ENCODE measurements at places on chromosomes 11 and 22.

DNA sequence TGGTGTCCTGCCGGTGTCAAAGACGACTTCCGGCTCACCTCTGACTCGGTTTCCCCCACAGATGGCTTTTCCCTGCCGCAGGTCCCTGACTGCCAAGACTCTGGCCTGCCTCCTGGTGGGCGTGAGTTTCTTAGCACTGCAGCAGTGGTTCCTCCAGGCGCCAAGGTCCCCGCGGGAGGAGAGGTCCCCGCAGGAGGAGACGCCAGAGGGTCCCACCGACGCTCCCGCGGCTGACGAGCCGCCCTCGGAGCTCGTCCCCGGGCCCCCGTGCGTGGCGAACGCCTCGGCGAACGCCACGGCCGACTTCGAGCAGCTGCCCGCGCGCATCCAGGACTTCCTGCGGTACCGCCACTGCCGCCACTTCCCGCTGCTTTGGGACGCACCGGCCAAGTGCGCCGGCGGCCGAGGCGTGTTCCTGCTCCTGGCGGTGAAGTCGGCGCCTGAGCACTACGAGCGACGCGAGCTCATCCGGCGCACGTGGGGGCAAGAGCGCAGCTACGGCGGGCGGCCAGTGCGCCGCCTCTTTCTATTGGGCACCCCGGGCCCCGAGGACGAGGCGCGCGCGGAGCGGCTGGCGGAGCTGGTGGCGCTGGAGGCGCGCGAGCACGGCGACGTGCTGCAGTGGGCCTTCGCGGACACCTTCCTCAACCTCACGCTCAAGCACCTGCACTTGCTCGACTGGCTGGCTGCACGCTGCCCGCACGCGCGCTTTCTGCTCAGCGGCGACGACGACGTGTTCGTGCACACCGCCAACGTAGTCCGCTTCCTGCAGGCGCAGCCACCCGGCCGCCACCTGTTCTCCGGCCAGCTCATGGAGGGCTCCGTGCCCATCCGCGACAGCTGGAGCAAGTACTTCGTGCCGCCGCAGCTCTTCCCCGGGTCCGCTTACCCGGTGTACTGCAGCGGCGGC, 5.5 kb downstream of the B3GNT6 start:
- DNase-seq = no peak

DNA sequence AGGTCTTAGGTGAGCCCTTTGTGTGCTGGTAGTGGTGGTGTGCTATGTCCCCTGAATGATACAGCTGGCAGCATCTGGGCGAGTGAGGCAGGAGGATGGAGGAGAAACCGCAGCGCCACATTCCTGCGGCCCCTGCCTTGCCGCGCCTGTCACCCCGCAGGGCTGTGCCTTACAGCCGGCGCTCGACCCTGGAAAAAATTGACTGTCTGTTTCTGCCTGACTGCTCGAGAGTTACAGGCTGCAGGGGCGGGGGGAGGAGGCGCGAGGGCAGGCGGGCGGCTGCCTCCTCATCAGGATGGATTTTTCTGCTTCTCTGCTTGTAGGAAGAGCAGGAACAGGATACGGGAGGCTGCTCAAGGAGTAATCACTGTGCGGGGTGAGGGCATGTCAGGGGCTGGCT, 443.4 kb downstream of the MIAT start:
- DNase-seq = peak; percentile 56

DNA sequence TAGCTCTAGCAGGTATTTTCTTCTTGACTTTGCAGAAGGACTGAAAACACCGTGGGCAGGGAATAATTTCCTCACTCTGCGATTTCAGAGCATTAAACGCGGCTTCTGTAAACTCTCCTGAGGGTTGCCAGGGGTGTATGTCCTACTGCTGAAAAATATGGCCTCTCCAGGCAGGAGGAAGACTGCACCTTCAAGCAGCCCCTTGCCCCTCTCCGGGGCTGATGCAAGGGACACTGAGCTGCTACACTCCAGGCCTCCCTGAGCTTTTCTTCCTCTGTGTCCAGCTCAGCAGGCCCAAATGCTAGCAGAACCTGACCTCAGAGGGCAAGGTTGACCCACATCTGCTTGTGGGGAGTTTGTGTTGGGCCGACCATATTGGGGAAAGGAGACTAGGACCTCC, 2.2 kb downstream of the CD6 start:
- DNase-seq = no peak

DNA sequence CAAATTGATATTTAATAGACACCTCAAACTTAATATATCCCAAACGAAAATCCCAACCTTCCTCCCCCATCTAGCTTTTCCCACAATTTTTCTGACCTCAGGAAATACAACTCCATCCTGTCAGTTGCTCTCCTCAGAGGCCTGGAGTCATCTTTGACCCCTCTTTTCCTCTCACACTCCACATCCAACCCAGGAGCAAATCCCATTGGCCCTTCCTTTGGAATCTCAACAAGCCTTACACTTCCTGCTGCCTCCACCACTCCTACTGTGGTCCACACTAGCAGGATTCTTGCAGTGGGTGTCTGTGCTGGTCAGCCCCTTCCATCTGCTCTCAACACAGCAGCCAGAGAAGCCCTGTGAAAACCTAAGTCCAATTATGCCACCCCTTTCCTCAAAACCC, 39.3 kb upstream of the RFPL3 start:
- no peak for DNase-seq

DNA sequence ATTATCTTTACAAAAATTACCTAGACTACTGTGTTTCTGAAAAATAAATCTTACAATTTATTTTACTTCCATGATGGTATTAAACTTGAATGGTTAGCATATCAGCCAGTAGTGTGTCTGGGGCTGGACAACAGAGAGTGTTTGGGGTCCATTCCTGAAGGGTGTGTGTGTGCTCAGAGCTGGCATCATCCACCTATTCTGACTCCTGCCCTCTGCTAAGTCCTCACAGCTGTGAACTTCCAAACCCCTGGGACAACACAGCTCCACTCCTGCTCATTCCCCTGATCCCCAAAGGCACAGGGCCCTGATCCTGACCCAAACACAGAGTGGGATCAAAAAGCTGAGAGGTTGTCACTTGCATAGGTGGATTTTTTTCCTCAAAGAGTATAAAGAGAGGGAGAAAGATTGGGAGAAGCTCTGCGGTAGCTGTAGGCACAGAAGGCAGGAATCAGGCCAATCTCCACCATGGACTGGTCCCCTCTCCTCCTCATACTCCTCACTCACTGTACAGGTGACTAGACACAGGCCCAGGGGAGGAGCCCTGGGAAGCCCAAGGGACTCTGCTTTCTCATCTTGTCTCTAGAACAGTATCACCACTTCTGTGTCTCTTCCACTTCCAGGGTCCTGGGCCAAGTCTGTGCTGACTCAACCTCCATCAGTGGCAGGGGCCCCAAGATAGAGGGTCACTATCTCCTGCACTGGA, 55.7 kb upstream of the TOP3B start:
- DNase-seq = no peak

DNA sequence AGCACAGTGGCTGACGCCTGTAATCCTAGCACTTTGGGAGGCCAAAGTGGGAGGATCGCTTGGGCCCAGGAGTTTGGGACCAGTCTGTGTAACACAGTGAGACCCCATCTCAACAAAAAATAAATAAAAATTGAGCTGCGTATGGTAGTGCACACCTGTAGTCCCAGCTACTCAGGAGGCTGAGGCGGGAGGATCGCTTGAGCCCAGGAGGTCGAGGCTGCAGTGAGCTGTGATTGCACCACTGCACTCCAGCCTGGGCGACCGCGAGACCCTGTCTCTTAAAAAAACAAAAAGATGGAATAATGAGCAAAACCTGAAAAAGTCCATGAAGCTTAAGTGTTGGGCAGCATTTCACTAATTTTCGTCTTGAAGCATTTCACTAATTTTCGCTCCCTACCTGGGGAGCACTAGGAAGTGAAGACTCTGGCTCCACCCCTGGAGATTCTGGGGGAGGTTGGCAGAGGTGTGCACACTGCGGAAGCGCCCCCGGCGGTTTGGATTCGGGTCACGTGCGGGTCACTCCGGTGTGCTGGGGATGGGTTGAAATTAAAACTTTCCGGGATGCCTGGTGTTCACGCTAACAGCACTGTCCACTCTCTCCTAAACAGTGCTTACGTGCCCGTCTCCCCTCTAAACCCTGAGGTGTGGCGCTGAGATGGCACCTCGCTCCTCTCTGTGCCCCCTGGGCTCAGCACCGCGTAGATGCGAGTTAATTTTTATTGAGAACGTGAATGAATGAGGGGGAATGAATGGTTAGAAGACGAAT, 906 bp upstream of the NAA40 start:
- DNase-seq = no peak

GRCh38 chr11:124610295-124610694, 933 bp upstream of the PANX3 start:
- DNase-seq = no peak

DNA sequence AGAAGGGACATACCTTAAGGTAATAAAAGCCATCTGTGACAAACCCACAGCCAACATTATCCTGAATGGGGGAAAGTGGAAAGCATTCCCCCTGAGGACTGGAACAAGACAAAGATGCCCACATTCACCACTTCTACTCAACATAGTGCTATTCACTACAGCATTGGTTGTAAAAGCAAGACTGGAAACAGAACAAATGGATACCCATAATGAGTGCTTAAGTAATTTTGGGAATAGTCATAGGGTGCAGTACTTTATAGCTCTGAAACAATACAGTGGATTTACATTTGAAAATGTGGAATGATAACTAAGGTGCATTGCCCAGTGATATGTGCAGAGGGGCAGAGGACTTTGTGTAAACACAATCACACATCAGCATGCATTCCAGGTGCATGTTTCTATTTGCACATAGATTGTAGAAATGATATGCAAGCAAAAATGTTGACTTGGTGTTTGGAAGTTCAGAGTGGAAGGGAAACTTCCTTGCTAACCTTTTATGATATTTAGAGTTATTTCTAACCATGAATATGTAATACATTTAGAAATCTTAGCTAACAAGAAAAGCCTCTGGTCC, 112.3 kb downstream of the IGLL1 start:
- DNase-seq = no peak

GRCh38 chr11:125357551-125357950, 138.5 kb downstream of the FEZ1 start:
- DNase-seq = no peak

GRCh38 chr11:74520927-74521665, 27.6 kb upstream of the LIPT2 start:
- DNase-seq = no peak

Data from upper lobe of left lung (tissue), 6 donors.